Central memory CD8-positive, alpha-beta T cell (primary cell): ENCODE measurements at places on chromosomes 3 and 15.

DNA sequence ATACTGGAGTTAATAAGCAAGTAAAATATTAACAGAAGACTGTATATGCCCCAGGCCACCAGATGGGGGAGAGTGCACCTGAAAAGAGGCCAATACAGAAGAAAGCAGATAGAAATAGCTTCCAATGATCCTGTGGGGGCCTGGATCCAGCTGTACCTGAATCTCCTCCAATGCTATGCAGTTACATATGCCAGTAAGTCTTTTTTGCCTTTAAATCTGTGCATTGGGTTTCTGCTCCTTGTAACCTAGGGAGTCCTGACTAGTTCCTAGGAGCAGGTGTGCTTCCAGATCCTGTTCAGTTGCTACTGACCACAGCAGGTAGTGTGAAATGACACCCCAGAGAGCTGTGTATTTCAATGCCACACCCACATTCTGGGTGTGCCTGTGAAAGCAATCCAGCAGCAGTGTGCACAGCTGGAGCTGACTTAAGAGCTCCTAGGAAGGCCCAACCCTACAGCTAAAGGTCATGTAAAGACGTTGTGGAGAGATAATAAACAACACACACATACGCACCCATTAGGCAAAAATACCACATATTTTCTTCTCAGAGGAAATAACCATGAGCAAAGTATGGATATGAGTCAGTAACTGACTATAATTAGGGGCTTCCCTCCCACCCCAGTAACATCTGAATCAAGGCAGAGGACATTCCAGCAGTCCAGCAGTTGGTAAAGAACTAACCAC is 62.2 kb upstream of the AKAP13 start:
- no peak for DNase-seq

DNA sequence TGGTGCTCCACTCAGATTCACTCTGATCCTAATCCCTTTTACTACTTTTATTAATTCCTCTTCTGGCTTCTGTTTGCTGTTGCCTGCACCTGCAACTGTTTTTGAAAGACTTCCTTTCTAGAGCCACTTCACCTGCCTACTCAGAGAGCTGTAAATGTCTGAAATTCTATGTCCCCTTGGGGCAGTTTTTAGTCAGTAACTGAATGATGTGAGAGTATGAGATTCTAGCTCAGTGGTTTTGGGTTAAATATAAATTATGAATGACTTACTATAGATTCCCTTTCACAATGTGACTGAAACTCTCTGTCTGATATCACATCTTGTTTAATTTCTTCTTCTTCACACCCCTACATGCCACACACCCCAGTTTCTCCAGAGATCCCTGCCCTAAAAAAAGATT is 47.8 kb upstream of the LRRC3B start:
- no peak for DNase-seq

DNA sequence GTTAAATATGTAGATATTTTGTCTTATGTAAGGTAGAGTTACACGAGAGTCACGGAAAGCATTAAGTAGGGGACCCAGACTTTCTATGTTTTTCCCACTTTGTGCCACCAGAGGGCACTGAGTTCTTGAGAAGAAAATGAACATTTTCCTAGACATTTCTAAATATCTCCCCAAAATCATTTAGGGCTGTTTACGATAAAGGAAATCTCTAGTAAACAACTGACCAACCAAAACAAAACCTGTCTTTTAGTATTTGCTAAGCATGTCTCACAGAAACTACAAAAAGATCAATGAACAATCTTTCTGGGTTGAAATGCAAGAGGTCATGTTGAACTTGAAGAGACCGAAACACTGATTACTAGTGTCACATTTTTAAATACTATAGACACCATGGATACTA is 16.1 kb downstream of the POU1F1 start:
- no peak for DNase-seq

- no peak for DNase-seq
These were observed 415.3 kb downstream of the CNTN4 start for GRCh38 chr3:2513986-2514385.

DNA sequence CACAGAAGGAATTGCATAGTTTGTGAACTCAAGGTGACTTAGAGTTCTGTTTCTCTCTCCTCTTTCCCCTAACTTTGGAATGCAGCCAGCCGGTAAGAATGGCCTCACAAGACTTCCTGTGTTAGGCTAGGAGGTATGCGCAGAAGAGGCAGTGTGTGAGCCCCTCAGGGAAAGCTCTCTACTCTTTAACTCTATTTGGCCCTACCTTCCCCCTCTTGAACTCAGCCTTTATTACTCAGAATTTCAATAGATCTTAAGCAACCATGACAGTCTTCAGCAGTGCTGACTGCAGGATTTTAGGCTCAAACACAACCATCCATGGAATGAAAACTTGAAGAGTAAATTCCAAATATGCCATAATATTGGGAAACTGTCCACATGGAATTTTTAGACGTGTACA is 209.5 kb downstream of the DTWD1 start:
- no peak for DNase-seq

- DNase-seq, result no peak
These were observed 79.0 kb downstream of the SEMA6D start for GRCh38 chr15:47796339-47796738.

DNA sequence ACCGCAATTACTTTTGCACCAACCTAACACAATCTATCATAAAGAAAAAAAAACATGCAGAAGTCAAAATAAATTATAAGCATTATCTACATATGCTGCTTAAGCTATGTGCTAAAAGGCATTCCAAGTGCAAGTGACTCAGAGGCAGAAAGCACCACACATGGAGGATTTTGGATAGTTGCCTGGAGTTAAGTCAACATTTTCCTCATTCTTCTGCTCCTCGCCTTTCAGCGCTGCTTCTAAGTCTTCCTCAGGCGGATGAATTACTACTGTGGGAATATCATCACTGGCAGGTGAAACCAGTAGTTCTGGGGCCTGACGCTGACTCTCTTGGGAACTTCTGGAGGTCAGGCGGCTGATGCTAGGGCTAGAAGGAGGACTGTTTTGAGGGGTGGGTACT is 53.1 kb downstream of the SLC4A7 start:
- DNase-seq, result no peak

DNA sequence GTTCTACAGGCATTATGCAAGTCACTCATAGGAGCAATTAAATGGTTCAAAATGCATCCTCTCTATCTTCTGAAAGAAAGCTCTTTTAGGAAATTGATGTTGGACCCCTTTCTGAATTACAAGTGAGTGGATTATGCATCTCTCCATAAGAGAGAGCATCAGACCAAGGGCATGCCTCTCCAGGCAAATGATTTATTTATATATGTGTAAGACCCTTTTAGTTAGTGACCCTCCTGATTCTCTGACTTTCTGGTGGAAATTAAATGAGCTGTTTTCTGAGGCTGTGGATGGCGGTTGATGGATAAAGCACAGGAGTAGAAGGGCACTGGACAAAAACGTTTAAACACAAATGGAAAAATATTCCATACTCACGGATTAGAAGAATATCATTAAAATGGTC is 62.6 kb downstream of the CADPS start:
- DNase-seq, result no peak

- DNase-seq, result no peak
These were observed 5.7 kb downstream of the FURIN start for GRCh38 chr15:90873998-90874605.

DNA sequence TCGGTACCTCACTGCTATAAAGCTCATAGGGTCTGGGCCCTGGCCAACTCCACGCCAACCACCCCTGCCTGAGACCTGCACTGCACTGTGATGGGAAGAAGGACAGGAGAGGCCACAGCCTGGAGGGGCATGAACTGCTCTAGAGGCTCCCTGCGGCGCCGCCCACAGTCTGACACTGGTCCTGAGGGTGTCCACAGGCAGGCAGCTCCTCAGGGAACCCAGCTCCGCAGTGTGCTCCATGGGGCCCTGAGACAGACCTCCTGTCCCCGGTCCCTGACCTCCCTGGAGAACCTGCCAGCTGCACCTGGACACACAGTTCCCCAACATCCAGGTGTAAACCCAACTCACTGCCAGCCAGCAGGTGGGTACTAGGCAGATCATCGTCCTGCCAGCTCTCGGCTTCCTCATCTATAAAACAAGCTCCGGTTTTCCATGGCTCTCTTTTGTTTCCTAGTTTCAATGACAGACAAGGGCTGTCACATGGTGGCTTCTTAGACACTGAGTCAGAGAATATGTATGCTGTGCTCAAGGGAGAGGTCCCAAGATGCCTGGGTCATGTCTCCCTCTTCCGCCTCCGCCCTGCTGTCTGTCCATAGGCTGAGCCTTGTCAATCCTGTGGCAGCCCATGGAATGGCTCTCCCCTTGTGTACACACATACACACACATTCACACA is 5.1 kb upstream of the HAPLN3 start:
- no peak for DNase-seq

DNA sequence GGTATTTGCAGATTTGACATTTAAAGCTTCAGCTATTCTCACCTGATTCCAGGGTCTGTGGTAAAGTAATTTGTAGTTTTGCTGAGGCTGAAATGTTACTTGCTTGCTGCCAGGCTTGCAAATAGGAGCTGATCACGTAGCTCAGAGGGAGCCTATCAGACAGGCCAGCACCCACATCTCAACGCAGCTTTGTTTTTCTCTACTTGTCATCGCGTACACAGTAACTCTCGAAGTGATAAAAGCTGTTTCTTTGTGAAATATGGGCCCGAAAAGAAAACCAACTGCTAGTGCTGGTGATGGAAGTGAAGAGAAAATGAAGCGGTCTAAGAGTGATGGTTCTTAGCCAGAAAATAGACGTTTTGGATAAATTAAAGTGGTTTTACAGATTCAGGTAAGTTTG is 23.4 kb downstream of the RAB5A start:
- no peak for DNase-seq

GRCh38 chr3:65953881-65954733 is 84.6 kb downstream of the MAGI1 start:
- DNase-seq, result no peak

- no peak for DNase-seq
These were observed 39.6 kb upstream of the TBC1D23 start for GRCh38 chr3:100221159-100221558.

DNA sequence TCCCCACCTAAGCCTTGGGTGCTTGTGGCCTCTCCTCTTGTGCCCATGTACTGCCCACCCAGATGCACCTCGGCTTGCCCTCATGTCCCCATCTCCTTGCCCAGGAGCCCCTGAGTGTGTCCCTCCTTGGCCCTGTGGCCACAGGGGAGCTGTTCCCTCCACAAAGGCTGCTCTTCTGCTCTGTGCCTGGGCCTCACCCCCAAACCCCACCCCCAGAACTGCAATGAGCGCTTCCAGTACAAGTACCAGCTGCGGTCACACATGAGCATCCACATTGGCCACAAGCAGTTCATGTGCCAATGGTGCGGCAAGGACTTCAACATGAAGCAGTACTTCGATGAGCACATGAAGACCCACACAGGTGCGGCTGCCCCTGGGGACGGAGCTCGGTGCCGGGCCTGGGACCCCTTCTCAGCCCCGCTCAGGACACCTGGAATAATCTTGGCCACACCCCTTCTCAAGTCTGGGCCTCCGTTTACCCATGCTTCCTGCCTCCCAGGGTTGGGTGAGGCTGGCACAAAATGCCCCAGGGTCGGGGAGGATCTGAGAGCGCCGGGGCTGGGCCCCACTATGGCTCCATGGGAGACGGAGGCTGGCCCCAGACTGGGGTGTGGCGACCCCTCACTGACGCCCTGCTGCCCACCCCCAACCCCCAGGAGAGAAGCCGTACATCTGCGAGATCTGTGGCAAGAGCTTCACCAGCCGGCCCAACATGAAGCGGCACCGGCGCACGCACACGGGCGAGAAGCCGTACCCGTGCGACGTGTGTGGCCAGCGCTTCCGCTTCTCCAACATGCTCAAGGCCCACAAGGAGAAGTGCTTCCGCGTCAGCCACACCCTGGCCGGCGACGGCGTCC is 10.3 kb downstream of the ZBTB47 start:
- DNase-seq, result no peak

DNA sequence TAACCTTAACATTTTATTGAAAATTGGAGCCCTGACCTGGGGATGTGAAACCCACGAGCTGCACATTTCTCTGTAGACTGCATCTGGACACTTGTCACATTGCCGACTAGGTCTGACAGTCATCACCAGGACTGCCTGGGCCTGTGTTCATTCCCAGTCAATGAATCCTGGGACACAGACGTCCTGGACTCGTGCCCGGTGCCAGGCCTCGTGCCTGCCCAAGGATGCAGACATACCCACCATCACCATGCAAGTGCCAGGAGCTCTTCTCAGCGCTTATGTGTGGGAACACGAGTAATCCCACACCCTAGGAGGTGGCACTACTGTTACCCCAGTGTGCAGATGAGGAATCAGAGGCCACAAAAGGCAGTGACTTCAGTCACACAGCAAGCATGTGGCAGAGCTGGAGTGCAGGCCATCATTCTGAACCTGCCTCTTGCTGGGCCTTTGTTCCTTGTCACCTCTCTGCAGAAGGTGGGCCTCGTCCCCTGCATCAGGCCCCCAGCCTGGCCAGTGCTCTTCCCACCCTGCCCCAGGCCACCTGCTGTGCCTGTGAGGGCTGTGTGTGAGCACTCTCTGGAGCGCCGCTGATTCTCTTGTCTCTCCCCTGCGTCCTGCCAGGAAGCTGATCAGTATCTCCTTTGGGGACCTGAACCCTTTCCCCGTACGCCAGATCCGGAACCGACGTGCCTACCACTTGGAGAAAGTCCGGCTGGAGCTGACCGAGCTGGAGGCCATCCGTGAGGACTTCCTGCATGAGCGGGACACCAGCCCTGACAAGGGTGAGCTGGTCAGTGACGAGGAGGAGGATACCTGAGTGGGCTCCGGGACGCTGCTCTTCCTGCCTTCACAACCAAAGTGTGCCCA is 58.5 kb downstream of the ADAMTS7 start:
- no peak for DNase-seq
